ENCODE measurements at places on chromosomes 3 and 15.

DNA sequence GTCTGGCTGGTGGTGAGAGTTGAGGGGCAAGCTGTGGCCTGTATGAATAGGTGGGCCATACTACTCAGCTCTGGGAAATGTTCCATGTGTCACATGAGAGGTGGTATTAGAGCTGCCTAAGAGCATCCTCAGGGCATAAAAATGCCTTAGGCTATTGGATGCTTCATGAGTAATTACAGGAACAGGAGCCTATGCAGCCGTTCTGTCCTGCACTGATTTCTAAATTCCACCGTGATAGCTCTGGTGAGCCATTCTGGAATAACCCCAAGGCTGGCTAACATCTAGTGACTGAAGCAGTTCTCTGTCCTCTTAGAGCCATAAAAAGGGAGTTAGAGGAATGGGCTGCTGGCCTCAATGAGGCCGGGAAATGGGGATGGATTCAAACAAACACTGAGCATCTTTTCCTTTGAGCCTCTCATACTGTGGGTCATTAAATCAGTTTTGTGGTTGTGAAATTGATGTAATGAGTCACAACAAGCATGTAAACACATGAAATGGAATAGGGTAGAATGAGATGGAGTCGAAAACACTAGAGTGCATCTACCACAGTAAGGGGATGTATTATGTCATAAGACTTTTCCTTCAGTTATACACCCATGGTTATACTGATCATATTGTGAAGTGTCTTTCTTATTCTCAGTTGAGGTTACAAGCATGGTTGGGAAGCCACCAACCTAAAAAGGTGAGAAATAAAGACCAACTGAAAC lies 41.0 kb downstream of the DGKG start:
- no peak for DNase-seq

- DNase-seq = no peak
Measured at GRCh38 chr15:38440353-38441129, 13.4 kb upstream of the FAM98B start.

DNA sequence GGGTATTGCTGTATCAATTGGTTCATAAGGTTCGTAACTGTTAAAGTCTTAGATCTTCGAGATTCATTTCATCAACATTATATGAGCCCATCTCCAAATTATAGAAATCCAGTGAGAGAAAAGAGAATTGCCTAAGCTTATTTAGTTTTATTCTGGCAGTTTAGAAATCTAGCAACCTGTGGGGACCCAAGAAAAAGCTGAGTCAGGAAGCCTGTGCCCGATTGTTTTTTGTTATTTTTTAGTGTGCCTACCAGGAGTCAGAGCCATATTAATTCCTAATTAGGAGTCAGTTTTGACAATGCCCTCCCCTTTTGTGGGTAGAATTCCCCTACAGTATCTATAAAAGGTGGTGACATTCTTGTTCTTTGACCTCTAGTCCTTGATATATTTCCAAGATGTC lies 59.6 kb downstream of the SPRED1 start:
- DNase-seq = no peak

GRCh38 chr3:194543550-194543949 lies 56.7 kb upstream of the ATP13A3 start:
- DNase-seq = no peak

DNA sequence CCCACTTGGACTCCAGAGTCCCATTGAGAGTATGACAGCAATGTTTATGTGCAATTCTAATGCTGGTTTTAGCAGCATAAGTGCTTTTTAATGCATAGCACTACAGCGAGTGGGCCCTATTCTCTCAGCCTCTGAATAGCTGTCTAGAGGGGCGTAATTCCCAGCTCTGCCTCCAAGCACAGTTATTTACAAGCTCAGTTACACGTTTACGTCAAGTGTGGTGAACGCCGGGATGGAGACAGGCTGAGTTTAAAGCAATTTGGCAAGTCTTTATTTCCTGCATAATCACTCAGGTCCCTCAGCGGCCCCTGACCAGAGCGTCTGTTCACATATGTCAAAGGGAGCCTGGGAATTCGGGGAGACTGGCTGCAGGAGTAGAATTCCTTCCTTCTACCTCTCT lies 43.9 kb downstream of the SOX14 start:
- DNase-seq = no peak

GRCh38 chr3:151351648-151352047 lies 22.3 kb upstream of the P2RY13 start:
- no peak for DNase-seq

Measured in stimulated activated CD8-positive, alpha-beta memory T cell treated with anti-CD3 and anti-CD28 coated beads, Interleukin-15, amount 100 ng/mL, for 24 hours (primary cell).